Hematopoietic multipotent progenitor cell (in vitro differentiated cells): ENCODE measurements at places on chromosomes 7 and 10. TPM values are rescaled to one million over a fixed set of nuclear protein-coding genes. Genes with fewer than 3 reads are reported as not detected.

Gene PTF1A
- total RNA-seq, result not detected

DNA sequence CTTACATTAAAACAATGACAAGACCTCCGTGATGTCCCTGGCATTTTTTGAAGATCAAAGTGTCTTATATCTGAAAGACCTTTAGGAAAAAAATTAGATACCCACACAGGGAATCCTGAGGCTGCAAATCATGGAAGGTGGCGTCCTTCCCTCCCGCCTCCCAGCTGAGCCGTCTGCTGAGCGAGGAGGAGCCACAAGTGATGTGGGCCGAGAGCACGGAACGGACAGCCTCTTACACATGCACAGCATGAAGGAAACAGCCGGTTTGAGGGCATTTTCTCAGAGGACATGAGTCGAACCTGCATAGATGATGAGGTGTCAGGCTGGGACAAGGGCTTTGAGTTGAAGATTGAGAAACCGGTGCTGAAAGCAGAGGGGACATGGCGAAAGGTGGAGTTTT, 163.3 kb downstream of the ADARB2 start:
- DNase-seq, result no peak

- DNase-seq, result no peak
These were observed 91.1 kb upstream of the DDC start for GRCh38 chr7:50656141-50656895.

GRCh38 chr7:158702944-158703343, 1.7 kb downstream of the NCAPG2 start:
- no peak for DNase-seq

GRCh38 chr7:25831062-25831691, 320.8 kb upstream of the NFE2L3 start:
- no peak for DNase-seq

DNA sequence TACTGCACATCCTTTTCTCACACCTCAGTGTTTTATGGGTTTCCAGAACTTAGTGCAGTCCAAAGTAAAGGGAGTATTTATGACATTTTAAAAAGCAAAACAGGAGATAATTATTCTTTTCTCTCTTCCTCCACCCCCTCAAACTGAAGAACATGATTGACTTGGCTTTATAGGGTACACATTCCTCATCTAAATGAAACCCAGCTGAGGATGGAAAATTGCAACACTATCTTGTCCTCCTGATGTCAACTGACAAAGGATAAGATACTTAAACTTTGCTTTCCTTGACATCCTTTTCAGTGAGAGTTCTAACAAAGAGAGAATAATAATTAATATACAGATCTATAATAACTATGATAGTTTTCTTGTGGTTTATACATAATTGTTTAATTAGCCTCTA, 299.1 kb downstream of the BBS9 start:
- no peak for DNase-seq

DNA sequence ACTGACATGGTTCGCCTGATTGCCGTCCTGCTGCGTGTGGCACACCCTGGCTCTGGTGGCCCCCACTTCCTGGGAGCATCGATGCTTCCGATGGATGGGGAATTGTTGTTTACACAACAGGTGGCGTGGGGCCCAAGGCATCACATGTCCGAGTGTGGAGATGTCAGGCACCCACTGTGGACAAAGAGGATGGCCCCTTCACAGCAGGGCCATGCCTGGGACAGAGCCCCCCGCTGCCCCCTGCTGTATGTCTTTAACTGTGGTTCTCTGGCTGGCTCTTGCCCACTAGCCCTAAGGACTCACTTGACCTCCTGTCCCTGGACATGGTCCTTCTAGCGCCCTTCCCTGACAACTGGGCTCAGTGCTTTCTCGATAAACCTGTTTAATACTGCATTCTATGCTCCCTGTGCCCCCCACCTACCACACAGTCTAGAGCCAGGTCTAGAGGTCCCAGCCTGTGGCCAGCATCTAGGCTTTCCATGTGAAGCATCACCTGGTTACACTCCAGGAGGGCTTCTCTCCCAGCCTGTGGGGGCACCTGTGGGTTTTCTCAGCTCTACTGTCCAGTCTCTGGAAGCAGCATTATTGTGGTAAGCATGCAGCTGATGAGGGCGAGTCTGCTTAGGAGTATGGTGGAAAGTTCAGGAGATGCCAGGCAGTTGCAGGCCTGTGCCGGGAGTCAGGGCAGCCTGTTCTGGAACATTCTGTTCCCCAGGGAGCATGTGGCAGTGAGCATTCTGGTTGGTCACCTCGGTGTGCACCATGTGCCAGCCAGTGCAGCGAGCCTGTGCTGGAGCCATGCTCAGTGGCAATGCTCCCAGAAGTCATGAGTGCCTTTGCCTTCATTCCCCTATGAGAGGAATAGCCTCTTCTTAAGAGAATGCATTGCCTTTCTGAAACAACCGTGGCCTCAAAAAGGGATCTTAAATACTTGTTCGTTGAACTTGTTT, 10.4 kb downstream of the ADCY1 start:
- no peak for DNase-seq

DNA sequence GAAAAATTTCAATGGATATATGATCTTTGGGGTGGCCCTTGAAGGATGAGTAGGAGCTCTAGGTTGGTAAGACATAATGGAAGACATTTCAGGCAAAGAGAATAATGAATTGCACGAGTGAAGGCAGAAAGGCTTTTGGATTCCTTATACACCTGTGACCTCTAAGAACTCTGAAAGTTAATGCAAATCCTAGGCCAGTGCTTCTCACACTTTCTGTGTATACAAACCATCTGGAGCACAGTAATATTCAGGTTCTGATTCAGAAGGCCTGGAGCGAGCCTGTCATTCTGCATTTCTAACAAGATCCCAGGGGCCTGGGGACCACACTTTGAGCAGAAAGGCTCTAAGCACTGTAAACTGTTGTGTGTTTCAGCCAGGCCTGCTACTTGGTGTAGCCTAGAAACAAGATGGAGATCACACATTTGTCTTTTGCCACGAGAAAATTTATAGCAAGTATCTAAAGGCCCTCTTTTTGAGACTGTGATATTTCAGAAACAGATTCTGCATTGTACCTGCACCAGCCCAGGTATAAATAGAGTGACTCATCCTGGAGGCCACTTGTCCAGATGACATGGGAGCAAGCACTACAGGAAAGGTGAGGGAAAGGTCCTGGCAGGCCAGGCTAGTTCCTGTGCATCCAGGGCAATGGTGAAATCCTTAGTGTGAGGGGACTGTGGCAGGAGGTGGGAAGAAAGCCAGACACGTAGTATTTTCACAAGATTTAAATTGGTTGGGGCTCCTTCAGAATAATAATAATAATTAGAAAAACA, 24.4 kb downstream of the MRPS33 start:
- no peak for DNase-seq

DNA sequence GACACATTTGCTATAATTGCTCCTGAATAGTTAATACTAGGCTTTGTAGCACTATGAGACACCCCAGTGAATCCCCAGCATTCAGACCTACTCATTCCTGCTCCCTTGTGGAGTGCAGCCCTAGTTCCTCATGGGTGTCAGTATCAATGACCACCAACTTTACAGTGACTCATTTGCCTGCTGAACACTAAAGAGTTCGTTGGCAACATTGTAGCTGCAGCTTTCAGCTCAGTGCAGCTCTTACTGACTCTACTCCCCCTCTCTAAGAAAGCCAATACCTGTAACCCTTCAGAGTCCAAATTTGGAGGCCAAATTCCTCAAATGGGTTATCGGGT, 127.1 kb upstream of the MTPN start:
- DNase-seq, result no peak

GRCh38 chr7:32905175-32905662, 13.7 kb upstream of the KBTBD2 start:
- DNase-seq, result peak; percentile 60

- DNase-seq, result no peak
These were observed 172.6 kb upstream of the FZD1 start for GRCh38 chr7:91091631-91092030.
